Hematopoietic multipotent progenitor cell treated with erythropoietin and hydrocortisone succinate and interleukin-3 and kit ligand, for 6 days (in vitro differentiated cells): ENCODE measurements at places on chromosomes 7 and 10.

GRCh38 chr7:25124465-25125136 lies 459 bp downstream of the CYCS start:
- peak; percentile 43 for DNase-seq

- DNase-seq: no peak
Observed at GRCh38 chr10:43897765-43898419, 249.2 kb upstream of the ZNF32 start.

GRCh38 chr7:111735661-111736551 lies 173.6 kb upstream of the IMMP2L start:
- DNase-seq: peak; percentile 84

DNA sequence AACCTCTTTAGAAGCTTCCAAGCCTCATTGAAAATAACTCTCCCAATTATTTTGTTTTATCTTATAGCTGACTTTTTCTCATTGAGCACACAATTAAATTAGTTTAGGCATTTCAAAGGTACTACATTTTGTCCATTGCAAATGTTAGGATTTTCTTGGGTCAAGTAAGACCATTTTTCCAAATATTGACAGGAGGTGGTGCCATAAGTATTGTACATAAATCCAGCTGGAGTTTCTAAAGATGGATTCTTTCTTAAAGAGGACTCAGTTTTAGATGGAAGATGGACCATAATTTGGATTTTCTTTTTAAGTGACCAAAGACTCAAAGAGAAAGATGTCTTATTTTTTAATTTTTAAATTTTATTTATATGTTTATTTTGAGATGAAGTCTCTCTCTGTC lies 12.3 kb upstream of the OPN4 start:
- no peak for DNase-seq

DNA sequence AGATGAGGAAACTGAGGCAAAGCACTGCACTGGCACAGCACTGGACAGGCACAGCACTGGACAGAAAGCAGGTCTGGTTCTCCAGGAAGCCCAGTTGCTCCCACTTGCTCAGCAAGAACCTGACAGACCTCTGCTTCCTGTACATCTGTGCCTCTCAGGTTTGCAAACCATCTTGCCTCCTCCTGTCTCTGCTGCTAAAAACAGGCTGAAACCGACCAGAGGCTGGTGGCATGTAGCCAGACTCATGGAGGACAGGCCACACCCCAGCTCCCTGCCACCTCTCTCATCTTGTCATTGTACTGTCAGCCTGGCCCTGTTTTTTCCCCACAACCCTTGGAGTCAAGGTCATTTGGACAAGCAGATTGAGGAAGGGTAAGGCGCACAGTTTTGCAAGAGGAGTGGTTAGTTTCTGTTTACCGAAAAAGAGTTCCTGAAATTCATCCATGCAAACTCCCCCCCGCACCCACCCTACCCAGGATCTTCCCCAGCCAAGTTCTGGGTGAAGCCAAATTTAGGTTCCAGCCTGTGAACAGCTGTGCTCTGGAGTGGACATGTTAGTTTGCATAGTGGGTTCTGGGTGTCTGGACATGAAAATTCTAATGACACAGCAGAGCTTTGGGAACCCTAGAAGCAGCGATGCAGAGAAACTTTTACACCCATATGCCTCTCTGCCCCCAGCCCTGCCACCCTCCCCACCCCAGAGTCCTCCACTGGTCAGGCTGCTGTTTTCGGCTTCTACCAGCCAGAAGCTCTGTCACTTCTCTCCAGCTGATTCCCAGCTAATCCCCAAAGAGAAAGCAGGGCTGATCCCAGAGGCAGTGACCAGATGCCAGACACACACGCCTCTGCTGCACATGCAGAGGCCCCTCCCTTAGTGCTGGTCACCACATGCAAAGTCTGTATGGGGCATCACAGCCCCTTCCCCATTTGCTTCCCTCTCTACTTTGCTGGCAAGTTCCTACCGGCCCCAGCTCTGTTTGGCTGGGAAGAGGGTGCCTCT lies 8.5 kb upstream of the C10orf105 start:
- DNase-seq: peak; percentile 93

- DNase-seq: peak; percentile 69
Observed at GRCh38 chr7:102147008-102147407, 139.7 kb upstream of the SH2B2 start.
